ENCODE measurements at places on chromosomes 13 and 19. TPM values are rescaled to one million over a fixed set of nuclear protein-coding genes. Genes with fewer than 3 reads are reported as not detected.
A peak's percentile ranks its signal among the peaks of the same experiment; 100 is the strongest.

Gene BRSK1
- total RNA-seq = 4.6 TPM

Gene CYP4F8
- 5.0 TPM for total RNA-seq

DNA sequence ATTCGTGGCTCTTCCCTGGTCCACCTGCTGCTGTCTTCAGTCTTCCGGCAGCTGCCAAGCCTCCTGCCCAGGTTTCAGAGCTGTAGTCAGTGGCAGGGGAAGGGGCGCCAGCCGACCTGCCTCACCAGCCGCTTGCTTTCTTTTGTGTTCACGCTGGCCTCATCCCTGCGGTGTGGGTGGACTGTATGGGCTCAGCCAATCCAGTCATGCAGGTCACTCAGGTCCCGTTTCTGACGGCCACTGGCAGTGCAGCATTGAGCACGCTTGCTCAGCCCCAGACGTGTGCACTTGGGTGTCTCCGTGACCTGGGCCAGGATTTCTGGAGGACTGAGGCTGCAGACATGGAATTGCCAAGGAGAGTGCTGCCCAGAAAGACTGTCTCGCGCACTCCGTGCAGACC is 26.0 kb downstream of the AP1M1 start:
- no peak overlapping the region for H3K4me3 ChIP-seq
- no peak for DNase-seq
- no peaks in the 10 kb centered on the region for H3K4me1 ChIP-seq
- H3K27ac ChIP-seq = no peak overlapping the region

DNA sequence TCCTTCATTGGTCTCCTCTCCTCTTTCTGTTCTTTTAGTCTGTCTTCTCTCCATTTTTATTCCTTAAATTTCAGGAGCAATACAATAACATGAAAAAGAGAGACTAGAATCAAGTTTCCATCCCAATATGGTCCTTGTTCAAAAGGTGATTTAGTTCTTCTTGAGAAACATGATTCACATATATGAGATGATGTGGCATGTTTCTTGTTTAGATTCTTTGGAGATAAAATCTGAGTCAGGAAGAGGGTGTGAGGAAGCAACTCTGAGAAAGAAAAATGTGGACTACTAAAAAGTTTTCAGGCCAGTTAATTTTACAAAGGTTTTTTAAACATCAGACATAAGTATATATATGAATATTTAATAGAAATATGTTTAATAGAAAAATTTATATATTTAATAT is 231.4 kb downstream of the OXGR1 start:
- H3K27ac ChIP-seq = no peak overlapping the region
- no peaks in the 10 kb centered on the region for H3K36me3 ChIP-seq
- DNase-seq = no peak
- H3K27me3 ChIP-seq = no peaks in the 10 kb centered on the region

Gene CYP2A7
- total RNA-seq = not detected

GRCh38 chr19:44939668-44940067 is 2.4 kb upstream of the APOC4 start:
- no peak overlapping the region for H3K4me3 ChIP-seq
- no peaks in the 10 kb centered on the region for H3K36me3 ChIP-seq
- no peaks in the 10 kb centered on the region for H3K4me1 ChIP-seq
- H3K27ac ChIP-seq = no peak overlapping the region

Gene PODNL1
- total RNA-seq = 2.3 TPM

- H3K4me3 ChIP-seq = no peak overlapping the region
- no peaks in the 10 kb centered on the region for H3K36me3 ChIP-seq
- no peaks in the 10 kb centered on the region for H3K4me1 ChIP-seq
- no peak overlapping the region for H3K27ac ChIP-seq
- DNase-seq = no peak
Observed at GRCh38 chr13:84816567-84817105, 934.4 kb upstream of the SLITRK1 start.

Gene NAPSA
- total RNA-seq = 0.80 TPM

DNA sequence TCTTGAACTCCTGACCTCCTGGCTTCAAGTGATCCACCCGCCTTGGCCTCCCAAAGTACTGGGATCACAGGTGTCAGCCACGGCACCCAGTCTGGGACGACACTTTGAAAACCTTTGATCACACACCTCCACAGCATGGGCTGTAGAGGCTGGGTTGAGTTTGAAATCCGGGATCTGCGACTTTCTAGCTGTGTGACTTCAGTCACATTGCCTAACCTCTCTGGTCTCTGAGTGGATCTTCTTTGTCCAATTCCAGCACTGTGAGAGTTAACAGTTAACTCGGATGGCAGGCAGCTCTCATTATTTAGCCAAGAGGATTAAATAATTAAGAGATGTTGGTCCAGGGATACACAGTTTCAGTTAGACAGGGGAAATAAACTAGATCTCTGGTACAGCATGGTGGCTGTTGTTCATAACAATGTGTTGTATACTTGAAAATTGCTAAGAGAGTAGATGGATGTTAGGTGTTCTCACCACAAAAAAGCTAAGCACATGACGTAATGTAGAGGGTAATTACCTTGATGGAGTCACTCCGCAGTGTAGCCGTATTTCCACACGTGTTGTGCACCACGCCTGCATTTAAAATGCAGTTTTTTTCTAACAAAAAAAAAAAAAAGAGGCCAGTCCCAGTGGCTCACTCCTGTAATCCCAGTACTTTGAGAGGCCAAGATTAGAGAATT is 1.9 kb downstream of the GALP start:
- H3K4me1 ChIP-seq = no peaks in the 10 kb centered on the region
- no peak overlapping the region for H3K27ac ChIP-seq
- H3K36me3 ChIP-seq = no peaks in the 10 kb centered on the region

Gene CBLC
- 18.1 TPM for total RNA-seq

DNA sequence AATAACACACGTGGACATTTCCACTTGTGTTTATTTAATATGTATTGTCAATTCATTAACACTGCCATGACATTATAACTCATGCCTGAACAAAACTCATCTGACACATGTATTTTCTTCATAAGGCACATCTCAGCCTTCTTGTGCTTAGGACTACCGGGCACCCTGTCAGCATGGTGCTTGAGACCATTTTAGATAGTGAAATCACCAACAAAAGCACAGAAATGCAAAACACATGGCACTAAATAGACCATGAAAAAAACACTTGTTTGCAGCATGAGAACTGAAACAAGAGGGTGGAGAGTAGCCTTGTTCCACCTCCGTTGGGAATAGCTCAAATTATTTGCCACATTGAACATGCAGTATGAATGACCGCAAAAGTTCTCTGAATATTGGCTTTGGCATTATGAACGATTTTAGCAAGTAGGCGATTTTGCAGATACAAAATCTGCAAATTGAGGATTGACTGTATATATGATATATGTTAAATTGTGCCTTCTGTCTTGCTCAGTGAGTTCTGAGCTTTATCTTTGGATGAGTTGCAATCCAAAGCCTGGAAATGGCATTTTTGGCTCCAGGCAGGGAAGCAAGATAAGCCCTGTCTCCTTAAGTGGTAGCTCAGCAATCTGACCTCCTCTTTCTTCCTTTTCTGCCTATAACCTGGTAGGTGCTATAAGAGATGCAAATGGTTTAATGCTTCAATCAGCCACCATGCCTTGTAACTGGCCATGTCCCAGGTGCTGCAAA is 328.2 kb downstream of the HS6ST3 start:
- no peak for DNase-seq
- no peaks in the 10 kb centered on the region for H3K4me1 ChIP-seq
- H3K27me3 ChIP-seq = no peaks in the 10 kb centered on the region
- H3K27ac ChIP-seq = no peak overlapping the region

DNA sequence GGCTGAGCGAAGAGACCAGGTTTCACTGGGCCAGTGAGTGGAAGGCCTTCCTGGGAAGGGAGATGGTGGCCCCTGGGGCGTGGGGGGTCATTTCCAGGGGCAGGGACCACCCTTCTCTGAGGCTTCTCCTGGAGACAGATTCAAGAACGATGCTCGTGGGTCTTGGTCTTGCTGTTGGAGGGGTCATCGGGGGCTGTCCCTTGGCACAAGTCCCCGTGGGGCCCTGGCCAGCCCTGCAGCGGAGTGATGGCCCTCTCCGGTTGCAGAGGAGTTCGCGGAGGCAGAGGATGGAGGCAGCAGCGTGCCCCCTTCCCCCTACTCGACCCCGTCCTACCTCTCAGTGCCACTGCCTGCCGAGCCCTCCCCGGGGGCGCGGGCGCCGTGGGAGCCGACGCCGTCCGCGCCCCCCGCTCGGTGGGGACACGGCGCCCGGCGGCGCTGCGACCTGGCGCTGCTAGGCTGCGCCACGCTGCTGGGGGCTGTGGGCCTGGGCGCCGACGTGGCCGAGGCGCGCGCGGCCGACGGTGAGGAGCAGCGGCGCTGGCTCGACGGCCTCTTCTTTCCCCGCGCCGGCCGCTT is 4.8 kb downstream of the TTC9B start:
- no peaks in the 10 kb centered on the region for H3K36me3 ChIP-seq
- H3K4me1 ChIP-seq = no peaks in the 10 kb centered on the region
- H3K27me3 ChIP-seq = peaks cover 25% of the 10 kb centered on the region
- H3K4me3 ChIP-seq = no peak overlapping the region

Gene CD70
- total RNA-seq = not detected

- DNase-seq = no peak
- H3K36me3 ChIP-seq = no peaks in the 10 kb centered on the region
- H3K27ac ChIP-seq = no peak overlapping the region
- H3K4me1 ChIP-seq = no peaks in the 10 kb centered on the region
- H3K4me3 ChIP-seq = no peak overlapping the region
- H3K27me3 ChIP-seq = no peaks in the 10 kb centered on the region
Observed at GRCh38 chr13:37211487-37211886, 106.0 kb upstream of the CSNK1A1L start.

GRCh38 chr19:28988066-28988465 is 224.9 kb downstream of the UQCRFS1 start:
- no peaks in the 10 kb centered on the region for H3K27me3 ChIP-seq
- no peaks in the 10 kb centered on the region for H3K4me1 ChIP-seq
- no peak overlapping the region for H3K27ac ChIP-seq
- no peaks in the 10 kb centered on the region for H3K36me3 ChIP-seq

GRCh38 chr13:68176475-68176874 is 946.3 kb upstream of the PCDH9 start:
- H3K27me3 ChIP-seq = no peaks in the 10 kb centered on the region
- H3K4me3 ChIP-seq = no peak overlapping the region
- no peaks in the 10 kb centered on the region for H3K36me3 ChIP-seq
- no peaks in the 10 kb centered on the region for H3K4me1 ChIP-seq

Gene SIAH3
- total RNA-seq = under 0.01 TPM

DNA sequence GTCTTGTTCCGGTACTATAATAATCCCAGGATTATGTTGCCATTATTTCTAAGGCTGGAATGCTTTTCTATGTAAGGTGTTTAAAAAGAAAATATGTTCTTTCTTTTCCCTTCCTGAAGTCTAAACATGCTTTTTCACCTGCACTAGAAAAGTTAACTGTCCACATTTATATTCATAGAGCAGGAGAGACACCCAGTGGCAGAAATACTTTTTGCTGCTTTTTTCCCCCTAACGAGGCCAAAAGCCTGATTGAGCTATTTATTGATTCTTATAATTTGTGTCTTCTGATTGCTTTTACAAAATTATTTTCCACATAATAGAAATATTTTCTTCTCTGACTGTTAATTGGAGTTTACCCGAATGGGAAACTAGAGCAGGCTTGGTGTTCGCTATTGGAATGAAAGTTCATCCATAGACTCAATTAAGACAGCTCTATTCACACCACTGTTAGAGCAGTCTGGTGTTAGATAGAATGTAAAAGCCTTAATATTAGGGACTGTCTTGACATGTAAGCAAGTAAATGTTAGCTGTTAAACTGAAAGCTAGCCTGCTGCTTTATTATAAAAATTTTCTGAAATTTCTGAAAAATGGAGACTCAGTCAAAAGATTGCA is 15.8 kb downstream of the GPR180 start:
- H3K4me3 ChIP-seq = no peak overlapping the region
- no peaks in the 10 kb centered on the region for H3K27me3 ChIP-seq
- H3K4me1 ChIP-seq = no peaks in the 10 kb centered on the region
- peaks cover 4% of the 10 kb centered on the region for H3K36me3 ChIP-seq
- no peak for DNase-seq

DNA sequence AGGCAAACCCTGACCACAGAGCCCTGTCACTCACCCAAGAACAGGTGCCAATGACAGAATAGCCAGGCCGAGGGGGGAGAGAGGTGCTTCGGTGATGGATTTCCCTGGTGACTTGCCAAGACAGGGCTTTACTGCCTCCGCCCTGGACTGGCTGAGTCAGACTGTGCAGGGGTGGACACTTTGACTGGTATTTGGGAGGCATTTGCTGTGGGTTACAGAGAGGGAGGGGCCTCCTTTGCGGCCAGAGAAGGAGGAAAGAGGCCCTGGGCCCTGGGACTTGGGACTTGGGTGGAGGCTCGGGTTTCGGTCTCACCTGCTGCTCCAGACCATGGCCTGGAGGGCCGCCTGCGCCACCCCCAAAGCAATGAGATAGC is 4.6 kb upstream of the EPS8L1 start:
- no peak overlapping the region for H3K4me3 ChIP-seq
- H3K27ac ChIP-seq = peak overlapping the region; percentile 58
- peaks cover 3% of the 10 kb centered on the region for H3K27me3 ChIP-seq
- H3K36me3 ChIP-seq = no peaks in the 10 kb centered on the region
- peak; percentile 39 for DNase-seq

Gene FBXO27
- total RNA-seq = 2.6 TPM

DNA sequence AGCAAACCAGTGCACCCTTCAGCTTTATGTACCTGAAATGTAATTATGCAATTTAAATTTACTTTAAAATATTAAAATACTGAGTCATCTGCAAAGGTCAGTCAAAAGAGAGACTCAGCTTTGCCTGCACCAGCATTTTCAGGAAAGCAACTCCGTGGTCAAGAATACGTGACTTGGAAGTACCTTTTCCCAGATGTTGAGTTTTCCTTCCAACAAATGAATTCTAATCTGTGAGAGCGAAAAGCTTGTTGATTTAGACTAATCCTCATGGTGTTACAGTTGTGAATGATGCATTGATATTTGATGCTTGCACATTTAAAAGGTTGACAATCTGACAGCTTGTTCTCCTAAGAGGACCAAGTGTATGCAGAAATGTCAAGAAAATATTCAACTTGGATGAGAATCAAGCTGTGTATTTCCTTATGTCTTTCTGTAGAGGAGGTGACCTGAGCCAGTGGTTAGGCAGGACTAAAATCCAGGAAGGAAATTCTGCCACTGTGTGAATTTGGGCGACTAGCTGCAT is 270.4 kb downstream of the ABCC4 start:
- H3K4me1 ChIP-seq = no peaks in the 10 kb centered on the region
- no peaks in the 10 kb centered on the region for H3K36me3 ChIP-seq
- no peak overlapping the region for H3K4me3 ChIP-seq
- H3K27ac ChIP-seq = no peak overlapping the region

All from breast epithelium (tissue), 4 donors.